Cardiac fibroblast (primary cell): ENCODE measurements at places on chromosomes 4 and X.

GRCh38 chr4:140213749-140214148, 59.8 kb upstream of the MAML3 start:
- DNase-seq = peak; percentile 37

DNA sequence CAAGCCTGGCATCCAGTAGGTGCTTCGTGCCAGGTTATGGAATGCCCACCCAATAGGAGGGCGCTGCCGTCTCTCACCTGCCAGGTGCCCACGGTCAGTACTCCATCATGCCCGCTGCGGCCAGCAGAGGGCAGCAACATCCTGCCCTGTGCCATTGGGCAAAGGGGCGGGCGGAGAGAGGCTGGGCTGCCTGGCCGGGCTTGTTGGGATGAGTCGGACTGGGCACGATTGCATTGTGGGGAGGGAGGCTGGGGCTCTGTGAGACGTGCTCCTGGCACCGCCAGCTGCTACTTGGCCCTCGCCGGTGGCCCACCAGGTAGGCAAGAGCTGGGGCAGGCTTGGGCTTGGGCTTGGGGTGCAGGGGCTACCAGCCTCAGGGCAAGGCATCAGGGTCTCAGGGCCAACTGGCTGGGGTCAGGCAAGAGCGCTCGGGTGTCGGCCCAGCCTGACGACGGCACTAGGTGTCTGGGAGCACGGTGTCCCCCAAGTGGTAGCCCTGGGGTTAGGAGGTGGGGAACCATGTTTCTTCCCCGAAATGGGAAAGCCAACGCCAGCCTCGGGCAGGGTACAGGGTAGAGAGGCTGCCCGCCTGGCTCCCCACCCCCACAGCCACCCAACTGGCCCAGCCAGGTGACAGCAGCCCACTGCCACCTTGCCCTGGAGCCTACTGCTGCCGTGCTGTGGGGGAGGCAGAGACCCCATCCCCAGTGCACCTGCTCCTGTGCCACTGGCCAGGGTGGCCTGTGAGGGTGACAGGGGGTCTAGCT, at the start of gene PLXNB3:
TSS of gene PLXNB3 (plus strand) at position 261 of the 767 bp plus-strand sequence. CDS start 1,287 bp downstream, outside the sequence.
- peak; percentile 72 for DNase-seq

DNA sequence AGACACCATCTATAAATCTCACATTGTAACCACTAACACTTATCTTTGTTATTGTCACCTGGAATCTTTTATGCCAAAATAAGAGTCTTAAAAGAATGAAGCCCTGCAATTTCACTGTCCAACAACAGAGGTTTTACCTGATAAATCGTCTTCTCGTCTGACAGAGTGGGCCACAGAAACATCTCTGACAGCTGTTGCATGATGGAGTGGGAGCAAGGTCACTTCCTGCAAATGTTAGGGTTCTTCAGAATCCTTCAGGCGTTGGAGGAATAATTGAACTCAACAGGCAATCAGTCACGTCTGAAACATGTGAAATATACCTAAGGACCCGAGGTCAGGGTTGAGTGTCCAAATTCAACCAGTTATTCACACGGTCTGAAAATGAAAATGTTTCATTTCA, 353.6 kb downstream of the TRIML1 start:
- no peak for DNase-seq

DNA sequence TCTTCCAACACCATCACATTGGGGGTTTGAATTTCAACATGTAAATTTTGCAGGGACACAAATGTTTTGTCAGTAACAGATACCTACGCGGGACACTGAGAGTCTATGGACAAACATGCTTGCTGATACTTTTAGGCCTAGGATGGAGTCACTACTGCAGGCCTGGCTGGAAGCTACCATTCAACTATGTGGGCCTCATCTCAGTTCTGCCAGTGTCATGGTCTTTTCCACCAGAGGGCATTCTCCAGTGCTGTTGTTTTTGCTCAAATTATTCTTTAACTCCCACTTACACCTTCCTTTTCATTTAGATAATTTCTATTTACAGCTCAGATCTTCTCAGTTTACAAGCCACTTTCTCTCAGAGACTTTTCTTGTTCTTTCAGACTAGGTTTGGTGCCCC, 7.0 kb upstream of the ANK2 start:
- no peak for DNase-seq

- no peak for DNase-seq
Measured at GRCh38 chrX:69900491-69900890, 149.2 kb downstream of the AWAT2 start.

DNA sequence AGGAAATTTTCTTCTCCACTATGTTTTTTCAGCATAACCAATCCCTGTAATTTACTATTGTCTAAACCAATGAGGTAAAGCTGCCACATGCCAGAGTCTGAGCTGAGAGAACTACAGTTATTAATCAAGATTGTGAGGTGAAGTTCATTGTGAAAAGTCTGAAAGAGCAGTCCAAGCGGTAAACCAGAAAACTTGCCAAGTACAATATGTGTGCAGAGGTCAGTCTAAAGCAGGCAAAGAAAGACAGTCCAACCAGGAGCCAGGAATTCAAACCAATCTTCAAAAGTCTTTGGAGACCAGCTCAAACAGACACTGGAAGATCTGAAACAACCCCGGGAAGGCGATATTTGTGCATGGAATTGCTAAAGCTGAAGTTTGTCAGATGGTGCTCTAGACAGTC, 229.1 kb upstream of the POU3F4 start:
- DNase-seq = no peak

- peak; percentile 6 for DNase-seq
Measured at GRCh38 chrX:110317061-110317819, 645 bp downstream of the AMMECR1 start.

GRCh38 chrX:84168574-84168973, 19.4 kb downstream of the RPS6KA6 start:
- DNase-seq = peak; percentile 15

DNA sequence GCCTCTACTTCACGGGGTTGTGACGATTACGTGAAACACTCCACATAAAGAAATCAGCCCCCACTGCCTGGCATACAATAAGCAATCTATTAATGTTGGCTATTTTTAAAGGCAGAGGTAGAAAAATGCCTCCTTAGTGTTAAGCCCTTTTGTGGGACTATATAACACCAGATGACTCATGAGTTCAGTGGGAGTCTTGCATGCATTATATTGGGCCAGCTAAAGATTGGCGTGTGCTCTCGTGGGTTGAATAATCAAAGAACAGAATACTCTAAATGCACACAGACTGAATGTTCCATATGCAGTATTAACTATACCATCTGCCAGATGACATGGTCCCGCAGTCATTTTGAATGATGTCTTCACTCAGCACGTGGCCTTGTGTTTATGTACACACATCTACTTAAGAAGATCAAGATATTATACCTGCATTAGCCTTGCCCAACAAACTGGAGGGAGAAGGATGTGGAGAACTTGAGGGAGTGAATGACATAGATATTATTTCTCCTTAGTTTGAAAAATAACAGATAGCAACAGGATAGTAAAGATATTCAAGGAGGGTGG, 85.0 kb upstream of the MYOZ2 start:
- DNase-seq = no peak

DNA sequence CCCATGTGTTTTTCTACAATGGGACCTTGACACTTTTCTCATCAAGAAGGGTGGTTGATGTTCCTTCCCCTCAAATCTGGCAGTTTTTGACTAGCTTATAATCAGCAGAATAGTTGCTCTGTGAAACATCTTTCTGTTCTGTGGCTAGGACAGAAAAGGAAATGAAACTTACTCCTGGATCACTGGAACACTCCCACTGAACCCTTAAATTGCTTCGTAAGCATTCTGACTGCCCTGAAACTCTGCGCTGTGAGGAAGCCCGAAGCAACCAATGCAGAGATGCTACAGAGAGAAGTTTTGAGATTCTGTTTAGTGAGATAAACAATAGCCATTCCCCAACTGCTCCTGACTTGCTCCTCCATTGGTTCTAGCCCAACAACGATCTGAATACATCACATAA, 602.2 kb downstream of the CENPC start:
- DNase-seq = no peak

GRCh38 chr4:83932750-83933391, 397.0 kb downstream of the GPAT3 start:
- DNase-seq = peak; percentile 41

- DNase-seq = no peak
Measured at GRCh38 chr4:153729895-153730294, 29.9 kb downstream of the RNF175 start.

DNA sequence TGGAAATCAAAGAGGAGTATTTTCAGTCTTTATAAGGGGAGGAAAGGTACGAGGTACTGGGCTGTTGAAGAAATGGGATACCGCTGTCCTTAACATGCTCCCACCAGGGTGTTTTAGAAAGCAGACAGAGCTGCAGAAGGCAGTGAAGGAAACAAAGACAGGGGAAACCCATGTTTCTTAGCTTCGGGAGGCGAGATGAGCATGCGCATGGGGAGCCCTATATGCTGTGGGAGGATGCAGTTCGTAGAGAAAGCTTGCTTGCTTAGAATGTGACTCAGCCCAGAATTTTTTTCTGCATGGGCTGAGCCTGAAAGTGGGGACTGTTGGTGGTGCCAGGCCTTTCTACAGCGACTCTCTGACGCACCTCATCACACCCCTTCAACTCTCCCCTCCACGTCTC, 28.8 kb upstream of the SCOC start:
- no peak for DNase-seq

DNA sequence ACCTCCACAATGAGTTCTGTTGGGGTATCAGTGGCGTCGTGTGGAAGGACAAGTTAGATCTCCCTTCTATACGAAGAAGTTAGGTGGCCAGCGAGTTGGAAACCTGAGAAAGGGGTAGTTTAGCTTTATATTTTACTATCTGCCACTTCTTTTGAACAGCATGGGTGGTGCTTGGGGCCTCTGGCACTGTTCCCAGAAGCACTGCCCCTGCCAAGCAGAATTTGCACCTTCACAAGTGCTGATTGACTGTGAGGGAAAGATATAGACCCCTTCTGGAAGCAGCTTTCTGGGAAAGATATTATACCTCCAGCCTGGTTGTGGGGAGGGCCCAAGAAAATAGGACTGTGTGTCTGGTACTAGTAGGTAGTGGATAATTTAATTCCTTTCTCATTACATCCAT, 246.9 kb downstream of the FBXO8 start:
- DNase-seq = no peak

DNA sequence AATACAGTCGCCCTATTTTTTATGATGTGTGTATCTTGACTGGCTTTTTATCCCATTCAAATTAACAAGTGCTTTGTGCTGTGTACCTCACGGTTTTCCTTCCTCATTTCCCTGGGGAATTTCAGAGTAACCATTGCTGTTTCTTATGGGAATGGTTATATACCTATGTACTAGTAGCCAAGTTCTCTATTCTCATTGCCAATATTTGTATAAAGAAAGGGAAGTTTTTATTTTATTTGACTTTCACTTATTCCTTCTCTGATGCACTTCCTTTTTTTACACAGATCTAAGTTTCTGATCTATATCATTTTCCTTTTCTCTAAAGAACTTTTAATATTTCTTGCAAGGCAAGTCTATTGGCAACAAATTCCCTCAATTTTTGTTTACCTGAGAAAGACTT, 181.3 kb downstream of the SOWAHB start:
- DNase-seq = no peak

- no peak for DNase-seq
Measured at GRCh38 chr4:23366557-23366906, 523.3 kb downstream of the PPARGC1A start.

- no peak for DNase-seq
Measured at GRCh38 chr4:182495031-182495430, 251.8 kb downstream of the TENM3 start.

DNA sequence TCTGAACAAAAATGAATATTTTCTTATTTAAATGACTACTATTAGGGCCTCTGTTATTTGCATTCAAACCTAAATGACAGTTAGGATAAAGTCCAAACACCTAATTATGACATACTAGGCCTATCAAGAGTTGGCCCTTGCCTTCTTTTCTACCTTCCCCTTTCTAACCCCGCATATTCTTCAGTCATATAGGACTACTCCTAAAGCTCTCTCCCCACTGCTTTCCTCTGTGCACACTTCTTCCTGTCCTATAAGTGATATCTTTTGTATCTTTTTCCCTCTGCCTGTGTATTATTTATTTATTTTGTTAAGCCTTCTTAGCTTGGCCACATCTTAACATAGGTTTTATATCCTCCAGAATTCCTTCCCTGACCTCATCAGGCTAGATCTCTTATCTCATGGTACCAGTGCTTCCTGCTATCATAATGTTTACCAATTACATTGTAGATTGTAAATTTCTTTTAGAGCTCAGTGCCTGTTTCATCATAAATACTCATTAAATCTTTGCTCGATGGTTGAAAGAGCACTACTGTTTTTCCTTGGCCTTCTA, 22.5 kb downstream of the ERVMER34-1 start:
- DNase-seq = no peak

GRCh38 chr4:24105327-24106038, 215.6 kb upstream of the PPARGC1A start:
- peak; percentile 97 for DNase-seq

DNA sequence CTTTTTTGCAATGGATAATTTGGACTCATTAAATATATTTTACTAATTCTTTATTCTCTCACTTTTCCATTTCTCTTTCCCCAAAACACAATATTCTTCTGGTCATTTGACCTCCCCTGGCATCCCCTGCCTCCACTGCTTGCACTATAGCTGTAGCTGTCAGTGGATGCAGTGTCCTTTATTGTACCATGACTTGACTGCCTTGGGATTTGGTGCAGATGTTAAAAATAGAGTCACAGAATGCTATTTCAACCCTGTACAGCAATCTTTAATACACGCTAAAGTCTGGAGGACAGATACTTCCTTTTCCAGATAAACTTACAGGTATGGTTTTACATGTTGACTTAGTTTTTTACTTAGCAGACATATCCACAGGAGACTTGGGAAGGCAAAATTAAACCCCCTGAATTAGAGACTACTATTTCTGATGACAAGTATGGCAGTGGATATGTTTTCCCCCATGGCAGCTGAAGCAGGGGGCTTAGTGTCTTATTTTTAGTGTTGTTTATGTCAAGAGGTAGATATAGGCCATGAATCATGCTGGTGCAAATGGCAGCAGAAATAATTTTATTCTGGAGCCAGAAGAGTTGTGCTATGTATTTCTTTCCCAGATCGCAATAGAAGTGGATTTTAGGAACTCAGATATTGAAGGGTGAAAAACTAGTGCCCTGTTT, 461.4 kb downstream of the NAF1 start:
- DNase-seq = no peak

- DNase-seq = peak; percentile 60
Measured at GRCh38 chr4:154985673-154986072, 204.6 kb downstream of the RBM46 start.

- DNase-seq = no peak
Measured at GRCh38 chrX:1595711-1596060, 4.3 kb downstream of the AKAP17A start.

DNA sequence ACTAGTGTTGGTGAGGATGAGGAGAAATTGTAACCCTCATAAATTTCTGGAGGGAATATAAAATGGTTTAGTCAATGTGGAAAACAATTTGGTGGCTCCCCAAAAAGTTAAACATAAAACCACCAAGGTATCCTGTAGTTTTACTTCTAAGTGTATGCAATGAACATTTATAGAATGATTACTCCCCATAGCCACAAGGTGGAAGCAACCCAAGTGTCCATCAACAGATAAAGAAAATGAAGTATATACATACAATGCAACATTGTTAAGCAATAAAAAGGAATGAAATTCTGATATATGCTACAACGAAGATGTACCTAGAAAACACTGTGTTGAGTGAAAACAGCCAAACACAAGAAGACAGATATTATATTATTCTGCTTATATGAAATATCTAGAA, 569.1 kb upstream of the GRID2 start:
- DNase-seq = no peak

- DNase-seq = no peak
Measured at GRCh38 chr4:40927074-40927473, 177.3 kb downstream of the NSUN7 start.

- peak; percentile 51 for DNase-seq
Measured at GRCh38 chr4:114077610-114078009, 98.2 kb upstream of the ARSJ start.
